ENCODE measurements at places on chromosomes 12 and 14.

- DNase-seq: no peak
These were observed 56.7 kb downstream of the FAM222A start for GRCh38 chr12:109770104-109770860.

DNA sequence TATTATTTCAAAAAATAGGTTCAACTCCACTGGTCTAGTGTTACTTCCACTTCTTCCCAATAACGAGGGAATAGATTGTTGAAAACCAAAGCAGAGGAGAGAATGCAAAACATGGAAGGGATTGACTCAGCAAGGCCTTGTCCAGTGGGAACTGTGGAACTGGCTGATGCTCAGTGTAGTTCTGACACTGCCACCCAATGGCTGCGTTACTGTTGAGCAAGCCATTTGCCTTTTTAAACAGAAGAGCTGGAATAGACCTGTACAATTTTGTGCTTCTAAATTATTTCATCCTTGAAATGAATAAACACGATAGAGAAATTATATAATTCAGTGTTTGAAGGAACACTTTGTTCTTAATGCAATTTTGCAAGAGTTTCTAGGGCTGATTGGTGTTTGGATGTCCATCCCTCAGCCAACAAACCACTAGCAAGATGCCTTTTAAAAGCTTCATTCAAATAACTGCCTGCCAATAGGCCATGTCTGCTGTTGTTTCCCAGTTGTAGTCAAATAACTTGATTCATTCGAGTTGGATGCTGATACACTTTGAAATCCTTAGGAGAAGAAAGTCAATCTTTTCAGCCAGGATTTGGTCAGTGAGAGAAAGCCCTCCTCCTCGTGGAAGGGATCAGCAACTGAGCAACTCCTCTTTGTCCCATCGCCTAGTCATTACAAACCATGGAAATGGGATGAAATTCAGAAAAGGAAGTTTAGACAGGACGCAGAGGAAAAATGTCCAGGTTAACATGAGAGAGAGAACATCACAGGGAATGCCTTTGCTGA is 7.3 kb upstream of the MGP start:
- DNase-seq: no peak

- no peak for DNase-seq
These were observed 70.1 kb downstream of the CLIP1 start for GRCh38 chr12:122352394-122352793.

DNA sequence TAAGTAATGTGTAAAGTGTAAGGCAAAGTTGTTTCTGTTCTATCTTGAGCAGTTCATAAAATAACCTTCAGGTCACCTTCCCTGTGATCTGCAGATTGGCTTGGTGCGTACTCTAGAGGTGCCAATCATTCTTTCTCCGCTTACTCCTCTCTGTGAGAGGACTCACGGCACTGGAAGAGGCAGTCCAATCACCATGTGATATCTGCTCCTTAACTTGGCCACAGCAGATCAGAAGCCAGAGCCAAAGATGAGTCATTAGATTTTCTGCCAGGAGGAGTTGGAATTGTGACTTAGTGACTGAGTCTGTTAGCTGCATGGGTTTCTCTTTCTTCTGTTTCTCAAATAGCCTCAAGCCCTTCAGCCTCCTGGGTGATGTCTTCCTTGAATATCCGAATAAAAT is 165.5 kb downstream of the SLC41A2 start:
- DNase-seq: no peak

DNA sequence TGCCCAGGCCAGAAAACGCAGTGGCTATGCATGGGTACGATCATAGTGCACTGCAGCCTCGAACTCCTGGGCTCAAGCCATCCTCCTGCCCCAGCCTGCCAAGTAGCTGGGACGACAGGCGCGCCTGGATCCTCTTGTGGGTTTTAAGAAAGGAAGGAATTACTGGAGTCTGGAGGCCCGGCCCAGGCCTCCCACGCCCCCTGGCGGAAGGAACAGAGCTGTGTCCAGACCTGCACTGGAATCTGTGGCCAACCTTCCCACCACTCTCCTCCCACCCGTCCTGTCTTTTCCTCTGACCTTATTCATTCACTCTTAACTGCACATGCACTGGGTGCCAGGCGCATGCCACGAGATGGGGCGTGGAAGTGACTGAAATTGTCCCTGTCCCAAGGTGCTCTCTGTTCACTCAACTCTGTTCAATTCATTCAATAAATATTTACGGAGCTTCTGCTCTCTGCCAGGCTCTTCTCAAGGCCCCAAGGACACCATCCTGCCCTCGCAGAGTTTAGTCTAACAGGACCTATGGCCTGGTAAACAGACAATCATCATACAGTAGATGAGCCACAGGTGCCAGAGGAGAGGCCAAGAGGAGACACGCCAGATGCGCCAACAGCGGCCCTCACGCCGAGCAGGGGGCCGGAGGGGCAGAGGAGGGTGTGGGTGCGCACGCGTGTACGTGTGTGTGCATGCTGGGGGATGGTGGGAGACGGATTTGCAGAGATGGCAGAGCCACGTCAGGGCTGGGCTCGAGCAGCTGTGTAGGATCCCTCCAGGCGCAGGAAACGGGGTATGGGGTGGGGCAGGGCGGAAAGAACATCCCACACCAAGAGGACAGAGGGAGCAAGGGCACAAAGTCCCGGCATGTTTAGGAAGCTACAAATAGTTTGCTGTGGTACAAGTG is 13.7 kb upstream of the TMEM106C start:
- DNase-seq: peak; percentile 83

GRCh38 chr12:125071456-125071855 is 6.2 kb downstream of the AACS start:
- no peak for DNase-seq

DNA sequence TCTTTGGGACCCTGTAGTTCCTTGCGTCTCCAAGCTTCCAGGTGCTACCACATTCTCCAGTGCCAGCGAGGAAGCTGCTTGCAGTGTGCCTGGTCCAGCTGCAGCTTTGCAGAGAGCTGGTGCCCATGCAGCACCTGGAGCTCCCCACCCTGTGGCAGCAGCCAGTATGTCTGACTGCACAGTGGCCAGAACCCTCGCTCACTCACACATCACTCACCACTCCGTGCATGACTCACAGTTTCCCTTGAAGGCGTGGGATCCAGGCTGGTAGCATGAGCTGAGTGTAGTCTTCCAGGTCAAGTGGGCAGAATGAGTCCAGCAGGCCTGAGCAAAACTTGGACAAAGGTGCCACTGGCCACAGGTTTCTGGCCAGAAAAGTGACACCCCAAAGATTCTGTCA is 33.6 kb downstream of the SDR9C7 start:
- DNase-seq: no peak

DNA sequence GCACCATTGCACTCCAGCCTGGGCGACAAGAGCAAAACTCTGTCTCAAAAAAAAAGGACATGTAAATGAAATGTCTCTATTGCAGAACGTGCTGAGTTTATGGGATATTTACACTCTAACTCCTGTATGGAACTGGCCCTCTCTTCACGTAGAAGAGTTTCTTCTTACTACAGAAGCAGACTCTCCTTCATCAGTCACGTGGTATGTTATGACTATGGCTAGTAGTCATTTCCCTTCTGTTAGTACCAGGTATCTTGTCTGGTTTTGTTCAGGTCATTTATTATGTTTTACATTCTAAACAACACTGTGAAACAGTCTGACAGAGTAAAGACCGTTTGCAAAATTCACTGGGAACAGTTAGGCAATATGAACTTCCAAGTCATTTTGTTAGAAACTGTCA is 20.3 kb downstream of the KNTC1 start:
- no peak for DNase-seq
